ENCODE measurements at places on chromosomes 6 and 20.

GRCh38 chr6:122709922-122710512, 69.5 kb upstream of the FABP7 start:
- no peak for DNase-seq

- DNase-seq: no peak
Measured at GRCh38 chr6:142731611-142732010, 213.4 kb downstream of the HIVEP2 start.

DNA sequence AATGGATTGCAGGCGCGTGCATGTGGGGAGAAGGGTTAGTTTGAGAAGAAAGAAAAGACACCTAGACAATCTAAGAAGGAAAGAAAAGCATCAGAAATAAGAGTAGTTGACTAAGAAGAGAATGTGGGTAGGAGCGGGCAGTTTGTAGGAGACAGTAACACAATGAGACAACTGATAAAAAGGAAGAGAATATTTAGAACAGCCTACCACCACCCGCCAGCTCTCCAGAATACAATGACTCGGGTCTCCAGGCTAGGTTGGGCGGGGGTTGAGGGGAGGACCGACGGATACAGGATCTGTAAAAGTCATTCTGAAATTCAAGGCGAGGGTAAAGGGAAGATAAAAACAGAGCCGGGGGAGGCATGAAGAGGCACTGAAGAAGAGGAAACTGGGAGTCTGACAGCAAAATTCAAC, 712 bp downstream of the ABHD16A start:
- peak; percentile 62 for DNase-seq

DNA sequence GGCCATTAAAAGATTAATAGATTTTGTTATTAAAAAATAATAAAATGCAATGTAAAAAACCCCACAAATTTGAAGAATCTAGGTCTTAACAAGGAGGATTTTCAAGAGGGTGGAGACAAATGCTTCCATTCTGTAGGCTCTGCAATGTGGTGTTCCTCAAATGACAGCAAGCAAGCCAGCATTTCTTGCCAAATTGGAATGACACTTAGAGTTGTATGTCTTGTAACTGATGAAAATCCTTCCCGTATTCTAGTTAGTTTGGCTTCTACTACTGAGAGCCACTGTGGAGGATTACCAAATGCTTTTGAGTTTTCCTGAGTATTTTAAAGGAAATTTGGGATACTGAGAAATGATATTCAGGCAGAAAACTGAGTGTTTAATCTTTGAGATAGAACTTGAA, 1225.5 kb upstream of the CITED2 start:
- DNase-seq: no peak

DNA sequence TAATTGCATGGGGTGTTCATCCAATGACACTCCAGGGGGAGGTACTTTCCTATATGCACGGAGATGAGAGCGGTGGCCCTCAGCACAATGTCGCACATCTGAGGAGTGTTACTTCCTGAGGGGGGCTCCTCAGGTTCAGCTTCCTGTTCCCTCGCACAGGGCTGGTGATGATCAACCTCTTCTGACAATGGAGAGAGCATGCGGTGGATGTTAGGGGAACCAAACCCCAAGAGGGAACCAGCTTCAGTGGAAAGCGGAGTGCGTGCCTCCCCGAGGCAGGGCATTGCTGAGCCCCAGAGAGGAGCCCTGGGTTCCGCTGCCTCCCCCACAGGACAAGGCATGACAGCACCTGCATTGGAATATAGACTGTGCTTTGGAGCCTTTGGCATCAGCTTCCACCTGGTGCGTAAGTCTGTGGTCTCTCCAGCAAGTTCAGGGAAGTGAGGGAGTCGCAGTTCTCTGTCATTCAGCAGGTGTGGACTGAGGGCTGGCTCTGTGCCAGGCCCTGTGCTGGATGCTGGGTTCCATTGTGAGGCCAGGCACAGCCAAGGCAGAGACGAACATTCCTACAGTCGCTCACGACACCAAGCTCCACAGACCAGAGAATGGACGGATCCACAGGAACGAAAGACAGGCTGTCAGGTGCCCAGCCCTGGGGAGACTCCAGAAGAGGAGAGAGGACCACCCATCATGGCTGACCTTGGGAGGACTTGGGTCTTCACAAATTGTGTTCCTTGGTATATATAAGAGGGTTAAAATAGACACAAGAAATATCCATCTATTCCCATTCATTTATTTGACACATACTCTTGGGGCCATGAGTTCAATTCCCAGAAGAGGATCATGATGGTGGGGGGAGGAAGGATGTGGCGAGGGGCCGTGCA, 3.9 kb upstream of the ZNF831 start:
- peak; percentile 10 for DNase-seq

DNA sequence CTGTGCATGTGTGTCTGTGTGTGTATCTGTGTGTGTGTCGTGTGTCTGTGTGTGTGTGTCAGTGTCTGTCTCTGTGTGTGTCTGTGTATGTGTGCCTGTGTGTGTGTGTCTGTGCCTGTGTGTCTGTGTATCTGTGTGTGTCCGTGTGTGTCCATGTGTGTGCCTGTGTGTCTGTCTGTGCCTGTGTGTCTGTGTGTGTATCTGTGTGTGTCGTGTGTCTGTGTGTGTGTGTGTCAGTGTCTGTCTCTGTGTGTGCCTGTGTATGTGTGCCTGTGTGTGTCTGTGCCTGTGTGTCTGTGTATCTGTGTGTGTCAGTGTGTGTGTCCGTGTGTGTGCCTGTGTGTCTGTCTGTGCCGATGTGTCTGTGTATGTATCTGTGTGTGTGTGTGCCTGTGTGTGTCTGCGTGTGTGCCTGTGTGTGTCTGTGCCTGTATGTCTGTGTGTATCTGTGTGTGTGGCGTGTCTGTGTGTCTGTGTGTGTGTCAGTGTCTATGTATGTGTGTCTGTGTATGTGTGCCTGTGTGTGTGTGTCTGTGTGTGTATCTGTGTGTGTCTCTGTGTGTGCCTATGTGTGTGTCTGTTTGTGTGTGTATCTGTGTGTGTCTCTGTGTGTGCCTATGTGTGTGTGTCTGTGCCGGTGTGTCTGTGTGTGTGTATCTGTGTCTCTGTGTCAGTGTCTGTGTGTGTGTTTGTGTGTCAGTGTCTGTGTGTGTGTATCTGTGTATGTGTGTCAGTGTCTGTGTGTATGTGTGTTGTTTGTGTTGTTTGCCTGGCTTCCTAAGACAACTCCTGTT, 11.6 kb downstream of the SNPH start:
- DNase-seq: no peak

- no peak for DNase-seq
Measured at GRCh38 chr6:122871079-122871478, 82.0 kb downstream of the SMPDL3A start.

DNA sequence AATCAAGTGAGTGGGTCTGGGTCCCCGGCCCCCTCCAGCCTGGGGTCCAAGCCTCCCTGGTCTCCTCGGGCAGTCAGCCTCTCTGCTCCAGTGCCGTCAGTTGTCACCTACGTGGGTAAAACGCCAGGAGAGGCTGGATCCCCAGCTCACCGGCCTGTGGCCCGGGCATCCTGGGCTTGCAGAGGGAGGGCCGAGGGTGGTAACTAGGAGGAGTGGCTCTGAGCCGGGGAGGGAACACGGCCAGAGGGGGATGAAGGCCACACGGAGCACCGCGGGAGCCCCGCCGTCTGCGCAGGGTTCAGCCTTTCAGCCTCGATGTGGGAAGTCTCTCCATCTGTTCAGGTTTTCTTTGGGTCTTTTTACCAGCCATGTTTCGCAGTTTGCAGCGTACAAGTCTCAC, 29.5 kb upstream of the BHLHE23 start:
- no peak for DNase-seq

DNA sequence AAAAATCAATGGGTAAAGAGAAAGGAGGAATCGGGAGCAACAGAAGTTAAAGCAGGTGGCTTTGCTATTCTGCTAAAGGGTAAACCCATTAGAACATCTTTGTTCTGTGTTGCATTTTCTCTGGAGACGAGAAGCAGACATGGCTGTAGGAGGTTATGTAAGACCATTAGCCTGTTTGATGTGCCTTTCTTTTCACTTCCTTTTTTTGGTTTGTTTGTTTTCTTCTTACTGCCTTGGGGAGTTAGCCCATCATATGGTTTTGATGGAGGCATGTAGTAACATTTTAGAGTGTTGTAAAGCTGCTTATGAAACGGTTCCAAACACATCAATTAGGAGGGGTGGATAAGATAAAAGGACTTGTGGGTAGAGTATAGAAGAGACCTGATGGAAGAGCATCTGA, 131.0 kb downstream of the DOK5 start:
- no peak for DNase-seq
